HFFc6 (cell line): ENCODE measurements at places on chromosomes 16 and 17. TPM values are rescaled to one million over a fixed set of nuclear protein-coding genes. Genes with fewer than 3 reads are reported as not detected.
A peak's percentile ranks its signal among the peaks of the same experiment; 100 is the strongest.

GRCh38 chr16:87970186-87970585, 19.0 kb downstream of the BANP start:
- DNase-seq, result peak; percentile 47

GRCh38 chr16:30541502-30542329, 7.1 kb upstream of the ZNF747 start:
- peak; percentile 27 for DNase-seq

GRCh38 chr17:38702166-38702915, 2.7 kb upstream of the MLLT6 start:
- DNase-seq, result peak; percentile 83

The TNFRSF13B gene
- total RNA-seq, result not detected in 2 replicates

- peak; percentile 77 for DNase-seq
These were observed 30.3 kb upstream of the LRRC37A start for GRCh38 chr17:46264456-46265198.

- DNase-seq, result no peak
These were observed 8.7 kb downstream of the USP36 start for GRCh38 chr17:78831688-78832540.

The FSCN2 gene
- 0.71 to 1.1 TPM (median 1.1 TPM) in 3 replicates for total RNA-seq

GRCh38 chr17:9776911-9777310, 14.5 kb downstream of the DHRS7C start:
- no peak for DNase-seq

DNA sequence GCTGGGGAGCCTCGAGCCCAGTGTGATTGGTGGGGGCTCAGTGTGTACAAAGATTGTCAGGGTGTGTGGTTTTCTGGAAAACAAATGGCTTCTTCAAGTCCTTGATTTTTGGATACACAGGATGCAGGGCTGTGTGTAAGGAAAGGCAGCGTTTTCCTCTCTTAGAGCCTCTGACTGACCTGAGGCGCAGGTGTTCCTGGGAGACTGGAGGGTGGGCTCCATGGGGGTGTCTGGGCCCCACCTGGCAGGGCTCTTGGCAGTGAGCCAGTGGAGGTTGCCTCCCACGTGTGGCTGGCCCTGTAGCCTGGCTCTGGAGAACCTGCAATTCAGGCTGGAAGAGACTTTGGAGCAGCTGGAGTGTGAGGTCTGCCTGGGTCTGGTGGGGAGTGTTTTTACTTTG, 5.0 kb downstream of the FOXK2 start:
- no peak for DNase-seq
